ENCODE measurements at places on chromosomes 2 and 18. TPM values are rescaled to one million over a fixed set of nuclear protein-coding genes. Genes with fewer than 3 reads are reported as not detected.

DNA sequence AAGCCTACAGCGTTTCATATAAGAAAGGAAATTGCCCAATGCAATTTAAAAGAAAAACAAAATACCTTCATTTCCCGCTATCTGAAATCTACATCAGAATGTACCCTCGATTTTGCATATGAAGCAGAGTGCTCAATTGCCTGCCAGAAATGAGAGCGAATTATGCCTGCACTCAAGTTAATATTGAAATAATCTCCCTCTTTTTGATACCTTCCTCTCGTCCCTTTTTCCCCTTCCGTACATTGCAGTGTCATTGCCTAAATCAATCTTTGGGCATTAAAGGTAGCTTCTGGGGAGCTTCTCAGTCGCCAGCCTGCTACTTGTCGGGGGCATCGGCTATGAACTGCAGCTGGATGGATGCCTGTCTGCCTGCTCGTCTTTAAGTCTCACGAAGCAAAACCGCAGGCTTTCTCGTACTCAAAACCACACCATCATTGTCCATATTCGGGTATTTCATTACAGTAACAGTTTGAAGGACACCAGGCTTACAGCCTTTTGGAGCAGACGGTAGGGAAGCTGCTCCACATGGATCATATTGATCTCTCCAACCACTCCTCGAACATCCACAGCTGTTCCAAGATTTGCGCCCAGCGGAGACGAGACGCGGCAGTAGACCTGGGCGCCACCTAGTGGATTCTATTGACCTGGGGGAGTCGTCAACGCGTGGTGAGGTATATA lies 64.0 kb upstream of the HNRNPA3 start:
- H3K36me3 ChIP-seq = no peaks in the 10 kb centered on the region
- peaks cover 14% of the 10 kb centered on the region for H3K27me3 ChIP-seq
- H3K27ac ChIP-seq = no peak overlapping the region
- DNase-seq = peak; percentile 67
- H3K4me1 ChIP-seq = peaks cover 20% of the 10 kb centered on the region

GRCh38 chr2:148305476-148305875 lies 284.6 kb downstream of the MBD5 start:
- H3K27me3 ChIP-seq = no peaks in the 10 kb centered on the region
- DNase-seq = no peak
- no peak overlapping the region for H3K27ac ChIP-seq
- H3K4me3 ChIP-seq = no peak overlapping the region

Gene C2orf66
- total RNA-seq = not detected

Gene GAREM2
- total RNA-seq = not detected

Gene ZNF396
- 0.45 TPM for total RNA-seq

GRCh38 chr2:156483741-156484173 lies 47.6 kb downstream of the GPD2 start:
- peak overlapping the region; percentile 32 for H3K27ac ChIP-seq
- H3K27me3 ChIP-seq = peaks cover 2% of the 10 kb centered on the region
- no peak overlapping the region for H3K4me3 ChIP-seq
- peaks cover 40% of the 10 kb centered on the region for H3K4me1 ChIP-seq
- H3K36me3 ChIP-seq = peaks cover 22% of the 10 kb centered on the region
- no peak for DNase-seq

- H3K4me3 ChIP-seq = no peak overlapping the region
- no peaks in the 10 kb centered on the region for H3K36me3 ChIP-seq
- H3K27me3 ChIP-seq = peaks cover 38% of the 10 kb centered on the region
- H3K27ac ChIP-seq = no peak overlapping the region
Observed at GRCh38 chr2:71999580-71999979, 148.1 kb downstream of the CYP26B1 start.

- no peaks in the 10 kb centered on the region for H3K4me1 ChIP-seq
- DNase-seq = no peak
- no peak overlapping the region for H3K27ac ChIP-seq
- no peak overlapping the region for H3K4me3 ChIP-seq
Observed at GRCh38 chr2:50344509-50345106, 687.3 kb downstream of the NRXN1 start.

- peaks cover 21% of the 10 kb centered on the region for H3K4me1 ChIP-seq
- H3K27me3 ChIP-seq = no peaks in the 10 kb centered on the region
- H3K27ac ChIP-seq = no peak overlapping the region
Observed at GRCh38 chr2:66794070-66794469, 359.1 kb downstream of the MEIS1 start.

Gene PTH2R
- total RNA-seq = not detected

- no peak overlapping the region for H3K4me3 ChIP-seq
- H3K4me1 ChIP-seq = peaks cover 50% of the 10 kb centered on the region
- H3K27me3 ChIP-seq = no peaks in the 10 kb centered on the region
Observed at GRCh38 chr2:189633392-189633811, 27.9 kb upstream of the ASNSD1 start.

Gene FTCDNL1
- total RNA-seq = 0.64 TPM

- peaks cover 29% of the 10 kb centered on the region for H3K4me1 ChIP-seq
- DNase-seq = peak; percentile 64
- peak overlapping the region; percentile 26 for H3K27ac ChIP-seq
- no peaks in the 10 kb centered on the region for H3K27me3 ChIP-seq
- peaks cover 9% of the 10 kb centered on the region for H3K36me3 ChIP-seq
Observed at GRCh38 chr2:113848758-113849415, 41.0 kb upstream of the ACTR3 start.

Gene VAMP8
- 0.34 TPM for total RNA-seq

Gene EML6
- total RNA-seq = 0.41 TPM

Gene TBR1
- 0.21 TPM for total RNA-seq

Gene DSC2
- total RNA-seq = not detected

- peaks cover 75% of the 10 kb centered on the region for H3K4me1 ChIP-seq
- peak overlapping the region; percentile 59 for H3K27ac ChIP-seq
- H3K27me3 ChIP-seq = peaks cover 2% of the 10 kb centered on the region
- no peak overlapping the region for H3K4me3 ChIP-seq
Observed at GRCh38 chr2:108583903-108584520, 49.7 kb downstream of the LIMS1 start.

DNA sequence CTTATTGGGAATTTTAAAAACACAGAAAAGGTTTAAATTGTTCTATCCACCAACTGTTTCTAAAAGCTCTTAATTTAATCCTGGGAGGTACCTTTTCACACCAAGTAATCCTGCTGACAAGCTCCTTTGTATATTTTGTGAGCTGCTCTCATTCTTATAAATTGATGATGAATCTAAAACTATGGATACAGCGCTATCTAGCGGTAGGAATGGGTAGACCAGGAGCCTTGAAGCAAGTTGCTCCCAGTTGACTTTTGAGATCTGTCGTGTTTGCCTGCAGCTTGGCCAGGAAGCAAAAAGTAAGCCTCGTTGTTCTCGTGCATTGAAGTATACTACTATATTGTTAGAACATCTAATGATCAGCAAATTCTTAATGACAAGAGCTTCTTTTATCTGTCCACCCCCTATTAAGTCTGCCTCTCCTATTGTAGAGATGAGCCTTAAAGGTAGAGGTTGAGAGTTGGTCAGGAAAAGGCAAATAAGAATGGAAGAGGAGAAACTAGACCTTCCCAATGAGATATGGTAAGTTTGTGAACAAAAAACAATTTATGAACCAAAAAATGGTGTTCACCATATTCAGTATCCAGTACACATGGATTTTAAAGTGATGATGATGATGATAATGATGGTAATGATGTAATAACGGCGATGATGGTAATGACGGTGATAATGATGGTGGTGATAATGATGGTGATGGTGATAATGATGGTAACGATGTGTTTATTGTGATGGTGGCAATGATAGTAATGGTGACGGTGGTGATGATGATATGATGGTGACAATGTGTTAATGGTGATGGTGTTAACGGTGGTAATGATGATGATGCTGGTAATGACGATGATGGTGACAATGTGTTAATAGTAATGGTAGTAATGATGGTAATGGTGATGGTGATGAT lies 212.1 kb upstream of the NCKAP5 start:
- DNase-seq = peak; percentile 74
- no peaks in the 10 kb centered on the region for H3K27me3 ChIP-seq
- H3K36me3 ChIP-seq = peaks cover 14% of the 10 kb centered on the region
- peaks cover 20% of the 10 kb centered on the region for H3K4me1 ChIP-seq
- H3K4me3 ChIP-seq = no peak overlapping the region

DNA sequence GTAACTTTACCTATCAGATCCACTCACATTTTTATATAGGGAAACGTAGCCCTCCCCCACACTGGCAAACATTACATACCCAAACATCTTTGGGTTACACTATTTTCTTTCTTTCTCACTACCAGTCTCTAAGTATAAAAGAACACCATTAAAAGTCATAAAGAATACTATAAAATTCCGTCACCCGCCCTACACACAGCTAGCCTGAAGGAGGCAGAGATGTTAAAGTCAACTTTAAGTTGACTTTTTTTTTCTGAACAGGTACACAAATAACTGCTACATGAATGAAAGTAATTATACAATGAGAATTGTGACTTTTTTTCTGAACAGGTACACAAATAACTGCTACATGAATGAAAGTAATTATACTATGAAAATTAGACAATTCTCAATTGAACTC lies 628.3 kb downstream of the NUP35 start:
- DNase-seq = no peak
- no peak overlapping the region for H3K27ac ChIP-seq
- no peak overlapping the region for H3K4me3 ChIP-seq
- H3K27me3 ChIP-seq = no peaks in the 10 kb centered on the region

DNA sequence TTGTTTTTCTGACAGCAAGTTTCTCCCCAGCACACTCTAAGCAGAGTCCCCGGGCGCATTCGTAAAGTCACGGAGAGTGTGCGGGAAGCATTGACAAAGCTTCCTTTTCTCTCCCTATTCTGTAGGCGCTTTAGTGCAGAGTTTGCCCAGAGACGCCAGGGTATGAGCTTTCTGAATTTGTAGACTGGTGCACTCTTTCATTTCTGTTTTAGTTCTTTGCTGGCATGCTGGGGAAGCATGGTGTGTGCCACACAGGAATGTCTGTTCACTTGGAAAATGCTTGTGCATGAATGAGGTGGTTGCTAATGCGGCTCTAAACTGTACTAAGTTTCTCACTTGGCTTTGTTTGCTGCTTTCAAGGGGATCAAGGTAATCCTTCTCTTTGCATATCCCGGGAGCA lies 102.6 kb downstream of the RTN4 start:
- peaks cover 2% of the 10 kb centered on the region for H3K27me3 ChIP-seq
- no peak for DNase-seq
- H3K27ac ChIP-seq = no peak overlapping the region
- no peak overlapping the region for H3K4me3 ChIP-seq

GRCh38 chr2:102129951-102130646 lies 12.4 kb upstream of the IL1R1 start:
- no peak overlapping the region for H3K27ac ChIP-seq
- H3K4me3 ChIP-seq = no peak overlapping the region
- no peak for DNase-seq
- H3K27me3 ChIP-seq = peaks cover 2% of the 10 kb centered on the region
- H3K4me1 ChIP-seq = peaks cover 60% of the 10 kb centered on the region
- peaks cover 12% of the 10 kb centered on the region for H3K36me3 ChIP-seq

Gene PDIA6
- 357 TPM for total RNA-seq

DNA sequence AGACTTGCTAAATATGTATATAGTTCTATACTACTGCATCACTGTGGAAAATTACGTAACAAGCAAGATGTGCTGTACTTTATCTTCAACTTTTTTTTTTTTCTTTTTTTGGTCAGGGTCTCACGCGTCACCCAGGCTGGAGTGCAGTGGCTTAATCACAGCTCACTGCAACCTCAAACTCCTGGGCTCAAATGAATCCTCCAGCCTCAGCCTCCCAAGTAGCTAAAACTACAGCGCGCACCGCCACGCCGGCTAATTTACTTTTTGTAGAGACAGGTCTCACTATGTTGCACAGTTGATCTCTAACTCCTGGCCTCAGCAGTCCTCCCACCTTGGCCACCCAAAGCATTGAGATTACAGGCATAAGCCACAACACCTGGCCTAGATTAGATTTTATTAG lies 68.0 kb downstream of the COX7A2L start:
- H3K4me1 ChIP-seq = peaks cover 11% of the 10 kb centered on the region
- no peak for DNase-seq
- no peak overlapping the region for H3K27ac ChIP-seq
- peaks cover 29% of the 10 kb centered on the region for H3K36me3 ChIP-seq

Gene EIPR1
- total RNA-seq = 27.8 TPM

DNA sequence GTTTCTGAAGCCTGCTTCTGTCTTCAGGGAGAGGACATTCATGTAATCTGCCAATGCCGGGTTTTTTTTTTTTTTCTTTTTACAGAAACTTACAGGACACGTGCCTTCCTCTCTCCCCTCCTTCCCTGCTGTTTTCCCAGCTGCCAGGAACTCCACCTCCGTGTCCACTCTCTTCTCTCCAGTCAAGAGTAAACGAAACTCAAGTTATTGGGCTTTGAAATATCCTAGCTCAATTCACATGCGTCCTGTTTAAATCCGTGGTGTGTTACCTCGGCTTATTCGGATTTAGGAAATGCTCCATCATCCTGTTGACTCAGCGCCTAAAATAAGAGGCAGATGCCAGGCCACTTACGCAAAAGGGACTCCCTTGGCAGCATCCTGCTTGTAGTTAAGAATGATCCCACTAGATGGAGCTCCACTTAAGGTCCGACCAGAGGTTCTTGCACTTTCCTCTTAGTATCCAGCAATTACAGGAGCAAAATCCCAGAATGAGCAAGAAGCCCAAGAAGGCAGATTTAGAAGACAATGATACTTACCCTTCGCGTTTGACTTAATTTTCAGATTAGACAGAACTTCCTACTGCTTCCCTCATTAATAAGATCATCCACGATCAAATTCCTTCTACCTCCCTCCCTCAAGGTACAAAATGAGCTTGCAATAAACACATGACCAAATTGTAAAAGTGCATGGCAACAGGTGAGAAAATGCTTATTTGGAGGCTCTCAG lies 97.2 kb upstream of the ZCCHC2 start:
- H3K36me3 ChIP-seq = peaks cover 6% of the 10 kb centered on the region
- peak overlapping the region; percentile 93 for H3K4me3 ChIP-seq
- peak overlapping the region; percentile 95 for H3K27ac ChIP-seq
- peaks cover 25% of the 10 kb centered on the region for H3K4me1 ChIP-seq
- peak; percentile 94 for DNase-seq

Gene ANKRD30B
- not detected for total RNA-seq

DNA sequence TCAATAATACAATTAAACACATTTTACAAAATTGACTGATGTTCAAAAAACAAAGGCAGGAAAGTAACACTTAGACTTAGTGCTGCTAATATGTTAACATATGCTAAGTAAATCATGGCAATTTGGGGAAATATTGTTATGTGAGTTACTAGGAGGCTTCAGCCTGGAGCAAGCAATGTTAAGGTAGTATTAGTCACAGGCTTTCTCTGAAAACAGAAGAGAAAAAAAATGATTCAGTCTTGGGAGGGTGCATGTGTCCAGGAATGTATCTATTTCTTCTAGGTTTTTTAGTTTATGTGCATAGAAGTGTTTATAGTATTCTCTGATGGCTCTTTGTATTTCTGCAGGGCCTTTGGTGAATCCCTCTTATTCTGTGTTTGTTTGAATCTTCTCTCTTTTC lies 345.8 kb upstream of the TFPI start:
- no peaks in the 10 kb centered on the region for H3K36me3 ChIP-seq
- H3K4me1 ChIP-seq = no peaks in the 10 kb centered on the region
- peak; percentile 30 for DNase-seq
- peaks cover 4% of the 10 kb centered on the region for H3K27me3 ChIP-seq

Gene RGPD4
- total RNA-seq = not detected
